Left forelimb (tissue), 1 donor: ENCODE measurements at places on chromosomes 12 and 14.

DNA sequence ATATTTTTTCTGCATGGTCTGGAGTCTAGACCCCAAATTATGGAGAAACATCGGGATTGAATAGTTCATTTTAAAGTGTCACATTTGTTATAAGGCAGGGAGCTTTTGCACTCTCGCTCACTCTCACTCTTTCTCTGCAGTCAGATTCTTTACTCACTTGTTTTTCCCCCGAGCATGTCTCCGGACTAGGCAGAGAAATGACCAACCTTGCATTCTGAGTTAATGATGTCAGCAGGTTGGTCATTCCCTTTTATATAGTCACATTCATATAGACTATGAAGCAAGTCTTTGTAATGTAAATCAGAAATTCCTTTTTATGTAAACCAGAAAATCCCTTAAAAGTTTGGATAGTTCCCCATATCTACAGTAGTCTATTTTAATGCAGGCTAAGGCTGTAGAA lies 4.1 kb downstream of the C12orf75 start:
- DNase-seq, result no peak

DNA sequence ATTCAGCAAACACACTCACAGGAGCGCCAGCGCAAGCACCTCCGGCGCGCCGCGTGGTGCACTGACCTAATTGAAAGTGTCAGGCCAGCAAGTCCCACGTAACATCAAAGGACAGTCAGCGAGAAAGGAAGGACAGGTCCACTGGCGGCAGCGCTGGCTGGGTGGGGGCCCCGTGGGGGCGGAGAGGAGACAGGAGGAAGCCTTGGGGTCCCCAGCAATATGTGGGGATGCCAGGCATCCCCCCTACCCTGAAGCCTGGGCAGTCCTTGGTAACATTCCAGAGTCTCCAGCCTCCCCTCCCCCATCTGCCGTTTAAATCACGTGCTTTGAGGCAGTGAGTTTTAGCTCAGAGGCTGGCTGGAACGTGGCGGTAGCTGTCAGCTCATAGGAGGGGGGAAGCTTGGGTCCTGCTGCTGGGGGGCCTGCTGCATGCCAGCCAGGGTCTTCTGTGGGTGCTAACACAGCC lies 159.2 kb downstream of the CALM1 start:
- no peak for DNase-seq

DNA sequence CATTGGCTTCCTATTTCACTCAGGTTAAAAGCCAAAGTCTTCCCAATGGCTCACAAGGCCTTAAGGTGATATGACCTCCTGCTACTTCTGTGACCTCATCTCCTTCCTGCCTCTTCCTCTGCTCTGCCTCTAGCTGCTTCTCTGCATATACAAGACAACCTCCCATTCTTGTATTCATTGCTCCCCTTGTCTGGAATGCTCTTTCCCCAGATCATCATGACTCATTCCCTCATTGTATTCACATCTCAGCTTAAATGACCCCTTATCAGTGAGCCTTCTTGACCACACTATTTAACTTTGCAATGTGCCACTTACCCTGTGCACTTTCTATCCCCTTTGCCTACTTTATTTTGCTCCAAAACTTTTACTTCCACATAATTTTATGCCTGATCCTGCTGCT lies 90.2 kb downstream of the PPP1R12A start:
- no peak for DNase-seq

- DNase-seq, result no peak
Observed at GRCh38 chr12:76329159-76329558, 19.1 kb downstream of the BBS10 start.

- DNase-seq, result peak; percentile 81
Observed at GRCh38 chr12:67441736-67442346, 172.7 kb downstream of the CAND1 start.

DNA sequence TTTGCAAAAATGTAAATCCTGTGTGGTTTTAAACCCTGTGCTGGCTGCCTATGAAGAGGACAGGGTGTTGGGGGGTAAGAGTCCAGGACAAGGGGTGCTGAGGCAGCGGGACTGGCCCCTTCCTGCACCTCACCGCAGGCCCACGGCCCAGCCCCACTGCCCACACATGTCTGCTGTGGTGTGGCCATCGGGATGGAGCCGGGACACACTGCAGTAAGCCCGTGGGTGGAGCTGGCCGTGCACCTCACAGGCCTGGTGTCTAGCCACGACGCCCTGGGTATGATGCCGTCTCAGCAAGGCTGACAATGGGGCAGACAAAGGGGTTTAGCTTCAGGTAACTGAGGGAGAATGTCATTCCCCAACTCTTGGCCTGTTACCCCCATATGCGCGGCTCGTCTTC lies 19.6 kb downstream of the AMN start:
- no peak for DNase-seq

DNA sequence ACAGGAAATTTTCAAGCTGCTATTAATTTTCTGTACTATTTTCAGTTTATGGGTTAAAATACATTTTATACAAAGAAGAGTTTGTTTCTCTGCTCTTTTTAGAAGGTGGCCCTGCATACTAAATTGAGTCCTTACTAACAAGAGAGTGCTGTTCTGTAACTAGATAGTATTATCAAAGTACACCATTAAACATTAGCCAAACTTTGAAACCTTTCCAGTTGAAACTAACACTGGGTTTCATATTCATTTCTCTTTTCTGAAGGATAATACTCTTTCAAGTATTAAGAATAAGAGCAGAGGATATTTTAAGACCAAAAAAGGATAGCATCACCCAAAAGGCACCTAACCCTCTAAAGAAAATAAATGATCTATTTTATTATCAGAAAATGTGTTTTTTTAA lies 47.2 kb downstream of the PEBP1 start:
- DNase-seq, result no peak

- DNase-seq, result no peak
Observed at GRCh38 chr14:89093083-89093730, 268.8 kb downstream of the TTC8 start.

DNA sequence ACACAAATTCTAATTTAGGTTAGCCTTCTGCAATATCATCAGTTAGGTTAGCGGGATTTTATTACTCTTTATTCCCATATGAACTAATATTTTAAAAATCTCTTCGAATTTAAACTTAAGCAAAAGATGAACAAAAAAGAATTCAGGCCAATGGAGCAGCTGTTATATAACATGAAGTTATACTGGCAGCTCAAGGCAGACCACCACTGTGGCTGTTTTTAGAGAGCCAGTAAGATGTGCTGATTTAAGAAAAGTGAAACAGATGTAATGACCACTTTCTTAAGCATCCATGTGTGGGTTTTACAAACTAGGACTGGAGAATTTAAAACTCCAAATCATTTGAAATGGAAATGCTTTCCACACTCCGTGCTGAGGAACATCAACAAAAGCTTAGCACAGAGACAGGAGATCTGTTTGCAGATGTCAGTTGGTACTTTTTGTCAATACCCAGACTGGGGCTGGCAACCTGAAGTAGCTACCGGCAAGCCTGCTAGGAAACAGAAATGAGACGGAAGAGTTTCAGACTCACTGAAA lies 164.9 kb downstream of the TTC7B start:
- no peak for DNase-seq

DNA sequence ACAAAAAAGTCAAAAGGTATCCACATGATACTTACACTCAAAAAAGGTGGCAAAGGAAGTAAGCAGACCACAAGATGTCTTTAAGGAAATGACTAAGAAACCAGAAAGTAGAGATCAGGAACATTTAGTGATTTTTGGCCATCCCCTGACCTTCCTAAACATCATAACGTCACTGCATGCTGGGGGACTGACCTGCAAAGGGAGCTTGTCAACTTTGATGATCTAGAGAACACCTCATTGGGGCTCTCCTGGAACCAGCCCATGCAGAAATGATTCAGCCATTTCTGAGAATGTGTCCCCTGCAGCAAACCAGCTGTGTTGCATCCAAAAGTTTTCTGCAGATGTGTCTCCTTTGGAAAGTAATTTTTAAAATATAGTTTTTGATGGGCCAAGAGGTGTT lies 152.2 kb upstream of the RASSF8 start:
- DNase-seq, result no peak

- DNase-seq, result no peak
Observed at GRCh38 chr12:93767524-93767863, 90.3 kb downstream of the CRADD start.

- DNase-seq, result no peak
Observed at GRCh38 chr12:93223440-93224426, 154.0 kb upstream of the NUDT4 start.

DNA sequence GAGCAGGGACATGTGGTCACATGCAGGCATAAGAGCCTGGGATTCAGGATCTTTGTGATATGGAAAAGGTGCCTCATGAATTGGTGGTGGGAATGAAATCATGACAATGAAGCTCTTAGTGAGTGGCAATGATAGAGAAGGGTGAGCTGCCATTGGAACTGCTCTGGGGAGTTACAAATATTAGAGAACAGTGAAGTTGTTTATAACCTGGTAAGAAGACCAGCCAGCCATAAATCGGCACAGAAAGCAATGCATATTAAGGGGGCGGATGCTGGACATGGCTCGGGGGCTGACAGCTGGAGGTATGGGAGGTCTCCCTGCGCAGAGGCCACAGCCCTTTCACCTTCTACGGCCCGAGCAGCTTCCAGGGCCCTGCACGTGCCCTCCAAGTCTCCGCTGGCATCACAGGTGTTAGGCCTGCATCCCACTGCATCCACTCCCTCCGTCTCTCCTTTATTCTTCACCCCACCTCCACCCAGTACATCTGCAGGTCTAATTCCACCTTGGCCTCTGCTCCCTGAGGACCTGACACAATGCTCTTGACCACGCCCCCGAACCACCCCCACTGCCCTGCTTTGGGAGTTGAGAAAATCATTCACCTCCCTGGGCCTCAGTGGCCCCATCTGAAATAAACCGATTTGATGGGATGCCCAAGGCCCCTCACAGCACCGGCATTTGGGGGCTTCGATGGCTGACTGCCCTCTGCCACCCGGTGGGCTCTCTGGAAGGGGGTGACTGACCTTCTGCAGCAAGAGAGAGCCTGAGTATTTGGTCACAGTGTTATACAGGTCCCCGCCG lies 4.1 kb downstream of the CACNA2D4 start:
- no peak for DNase-seq

GRCh38 chr12:52322069-52322468 lies 871 bp upstream of the KRT83 start:
- no peak for DNase-seq

DNA sequence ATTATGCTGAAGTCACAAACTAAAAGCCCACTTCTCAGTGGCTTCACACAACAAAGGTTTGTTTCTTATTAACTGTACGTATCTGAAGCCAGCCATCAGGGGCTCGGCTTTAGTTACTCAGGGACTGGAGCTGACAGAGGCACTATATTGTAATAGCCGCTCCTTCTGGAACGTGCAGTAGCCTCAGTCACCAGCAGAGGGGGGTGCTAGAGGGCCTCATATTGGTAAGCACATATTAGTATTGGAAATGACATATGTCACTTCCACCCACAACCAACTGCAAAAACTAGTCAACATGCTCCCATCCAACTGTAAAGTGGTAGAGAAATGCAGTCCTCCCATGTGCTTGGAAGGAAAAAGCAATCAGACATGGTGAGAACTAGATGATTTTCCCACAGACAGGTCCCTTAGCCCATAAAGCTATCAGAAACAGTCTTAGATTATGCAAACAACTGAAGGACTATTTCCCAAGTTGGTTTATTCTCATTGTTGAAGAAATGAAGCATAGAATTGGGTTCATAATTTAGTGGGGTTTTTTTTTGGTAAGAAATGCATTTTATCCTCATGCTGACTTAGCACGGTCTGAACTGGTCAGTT lies 183.6 kb upstream of the G2E3 start:
- no peak for DNase-seq

- DNase-seq, result no peak
Observed at GRCh38 chr12:32120419-32120818, 13.8 kb downstream of the BICD1 start.

- no peak for DNase-seq
Observed at GRCh38 chr12:99852666-99853065, 132.1 kb downstream of the ANKS1B start.

DNA sequence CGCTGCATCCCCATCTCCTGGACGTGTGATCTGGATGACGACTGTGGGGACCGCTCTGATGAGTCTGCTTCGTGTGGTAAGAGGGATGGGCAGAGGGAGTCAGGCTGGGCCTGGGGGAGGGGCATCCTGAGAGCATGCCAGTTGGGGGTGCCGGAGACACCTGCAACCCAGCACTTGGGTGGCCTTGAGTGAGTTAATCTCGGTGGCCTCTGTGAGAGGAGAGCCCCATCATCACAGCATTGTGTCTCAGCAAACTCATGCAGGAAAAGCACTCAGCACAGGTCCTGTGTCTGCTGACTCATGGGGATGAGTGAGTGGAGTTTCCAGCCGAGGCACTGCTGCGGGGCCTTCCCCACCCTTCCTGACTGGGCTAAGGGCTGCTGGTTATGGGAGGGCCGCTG lies 19.6 kb upstream of the LRP1-AS start:
- DNase-seq, result no peak

DNA sequence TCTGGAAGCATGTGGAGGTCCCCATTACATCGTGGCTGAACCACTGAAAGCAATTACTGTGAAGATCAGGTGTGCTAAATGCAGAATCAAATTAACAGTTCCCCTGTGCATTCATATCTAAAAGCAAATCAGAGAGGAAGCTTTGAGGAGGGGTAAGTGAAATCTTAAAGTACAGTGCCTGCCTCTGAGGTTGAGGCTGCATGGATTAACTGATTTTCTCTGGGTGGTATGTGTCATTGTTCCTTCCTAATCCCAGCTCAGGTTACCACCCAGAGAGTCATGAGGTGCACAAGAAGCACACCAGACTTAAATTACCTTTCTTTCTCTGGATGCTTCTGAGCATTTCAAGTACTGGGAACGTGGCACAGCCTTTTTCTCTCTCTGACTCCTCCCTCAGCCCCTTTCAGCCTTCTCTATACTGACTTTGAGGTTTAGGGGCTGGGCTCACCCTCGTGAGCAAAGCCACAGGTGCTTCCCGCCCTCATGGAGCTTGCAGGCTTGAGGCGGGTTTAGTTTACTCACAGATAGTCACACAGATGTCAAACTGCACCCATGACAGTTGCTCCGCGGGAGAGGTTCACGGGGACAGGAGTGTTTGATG lies 237.6 kb upstream of the CRY1 start:
- no peak for DNase-seq

- no peak for DNase-seq
Observed at GRCh38 chr12:89020689-89021088, 331.6 kb downstream of the DUSP6 start.

DNA sequence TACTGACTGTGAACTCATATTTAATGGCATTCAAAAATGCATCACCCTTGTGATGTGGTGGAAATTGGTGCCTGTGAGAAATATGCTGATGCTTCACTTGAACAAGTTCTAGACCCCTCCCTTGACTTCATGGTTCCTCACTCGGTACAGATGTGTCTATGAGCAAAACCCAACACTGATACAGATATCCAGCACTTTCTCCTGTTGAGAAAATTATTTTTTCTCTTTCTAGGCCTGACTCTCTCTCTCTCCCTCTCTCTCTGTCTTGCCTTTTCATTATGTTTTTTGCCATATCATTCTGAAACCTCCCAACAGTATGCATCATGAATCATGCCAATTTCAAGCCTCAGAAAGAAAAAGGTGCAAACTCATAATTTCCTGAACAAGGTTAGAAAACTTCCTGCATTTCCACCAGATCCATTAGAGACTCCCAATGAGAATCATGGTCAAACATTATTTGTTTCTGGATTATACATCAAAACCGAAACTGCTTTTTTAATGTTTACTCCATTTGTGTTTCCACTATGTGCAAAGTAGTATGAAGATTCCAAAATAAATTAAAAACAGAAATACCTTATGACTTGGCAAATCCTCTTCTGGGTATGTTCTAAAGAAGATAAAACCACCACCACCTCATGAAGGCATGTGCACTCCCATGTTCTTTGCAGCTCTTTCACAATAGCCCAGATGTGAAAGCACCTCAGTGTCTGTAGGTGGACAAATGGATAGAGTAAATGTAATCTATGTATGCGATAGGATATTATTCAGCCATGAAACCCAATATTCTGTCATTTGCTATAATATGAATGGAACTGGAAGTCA lies 543.6 kb downstream of the TMEM121 start:
- DNase-seq, result no peak
